ENCODE measurements at places on chromosomes 7 and 10.

- no peak for DNase-seq
Measured at GRCh38 chr10:792792-793100, 103.3 kb upstream of the DIP2C start.

DNA sequence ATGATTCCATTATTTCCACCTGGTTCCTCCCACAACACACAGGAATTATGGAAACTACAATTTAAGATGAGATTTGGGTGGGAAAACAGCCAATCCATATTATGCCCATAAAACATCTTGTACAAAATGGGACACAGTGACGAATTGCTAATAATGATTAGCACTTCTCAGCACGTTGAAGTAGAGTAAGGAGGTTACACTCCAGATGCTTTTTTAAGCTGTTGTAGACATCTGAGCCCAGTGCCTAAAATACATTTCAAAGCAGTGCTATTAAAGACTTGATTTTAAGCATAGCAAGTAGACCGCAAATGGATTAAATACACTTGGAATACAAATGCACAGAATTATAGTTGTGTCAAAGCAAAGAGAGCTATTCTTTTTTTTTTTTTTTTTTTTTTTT lies 105.9 kb downstream of the AASS start:
- DNase-seq = no peak

GRCh38 chr10:80787952-80788351 lies 250.2 kb downstream of the SH2D4B start:
- DNase-seq = no peak

GRCh38 chr7:71133232-71133622 lies 1.3 kb downstream of the GALNT17 start:
- no peak for DNase-seq

GRCh38 chr7:143000648-143001047 lies 26.3 kb downstream of the OR9A2 start:
- no peak for DNase-seq

DNA sequence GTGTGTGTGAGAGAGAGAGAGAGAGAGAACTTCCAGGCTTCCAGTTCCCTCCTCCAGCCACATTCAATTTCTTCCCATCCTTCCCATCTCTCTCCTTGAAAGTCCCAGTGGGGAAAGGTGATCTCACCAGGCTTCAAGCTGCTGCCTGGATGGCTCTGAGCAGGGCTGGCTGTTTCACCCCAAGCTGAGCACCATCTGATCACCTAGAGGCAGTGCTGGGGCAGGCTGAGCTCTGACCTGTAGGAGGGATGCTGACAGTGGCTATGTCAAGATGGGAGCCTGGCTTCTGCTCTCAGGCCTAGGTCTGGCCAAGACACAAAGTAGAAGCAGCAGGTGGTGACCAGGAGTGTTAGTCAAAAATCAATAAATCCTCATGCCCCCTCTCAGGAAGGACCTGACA lies 370.8 kb downstream of the PLXNA4 start:
- no peak for DNase-seq

GRCh38 chr7:81478664-81479063 lies 291.2 kb downstream of the HGF start:
- DNase-seq = no peak

- no peak for DNase-seq
Measured at GRCh38 chr7:148684289-148684830, 14.3 kb upstream of the CUL1 start.

DNA sequence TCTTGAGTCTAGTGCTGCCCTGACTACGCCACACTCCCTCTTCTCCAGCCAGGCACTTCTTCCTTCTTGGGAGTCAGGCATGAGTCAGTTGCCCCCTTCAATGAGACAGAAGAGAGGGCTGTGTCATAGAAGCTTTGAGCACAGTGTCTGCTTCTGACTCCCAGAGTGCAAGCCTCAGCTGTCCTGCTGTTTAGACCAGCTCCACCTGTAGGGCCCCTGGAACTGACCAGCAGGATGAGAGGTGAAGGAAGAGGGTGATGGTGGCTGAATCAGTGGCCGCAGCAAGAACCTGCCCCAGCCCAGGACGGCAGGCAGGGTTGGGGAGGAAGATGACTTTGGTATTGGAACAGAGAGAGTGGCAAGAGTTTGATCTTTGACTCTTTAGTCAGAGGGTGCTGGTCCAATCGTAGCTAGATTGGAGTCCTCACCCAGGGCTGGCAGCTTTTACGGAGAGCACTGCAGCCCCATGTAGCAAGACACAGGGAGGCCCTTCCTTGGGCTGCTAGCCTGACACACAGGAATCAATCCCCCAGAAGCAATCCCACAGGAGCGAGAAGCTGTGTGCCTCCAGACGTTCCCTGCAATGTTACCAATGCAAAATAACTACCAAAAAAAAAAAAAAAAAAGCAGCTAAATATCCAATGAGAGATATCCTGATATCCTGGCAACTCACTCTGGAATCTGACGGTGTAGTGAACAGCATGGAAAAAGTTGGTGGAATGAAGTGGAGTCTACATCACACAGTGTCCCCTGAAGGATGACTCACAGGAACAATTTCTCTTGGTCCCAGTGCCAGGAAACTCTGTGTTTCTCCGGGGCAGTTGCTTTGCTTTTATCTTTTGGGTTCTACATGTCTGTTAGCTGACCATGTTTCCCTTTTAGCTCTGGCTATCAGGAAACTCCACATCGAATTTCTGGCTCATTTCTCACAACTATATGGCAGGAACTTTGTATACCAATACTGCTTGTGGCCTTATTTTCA lies 6.9 kb downstream of the C10orf62 start:
- DNase-seq = no peak

GRCh38 chr7:13312307-13312706 lies 624.9 kb downstream of the ARL4A start:
- DNase-seq = no peak

- DNase-seq = no peak
Measured at GRCh38 chr7:96085953-96086352, 235.9 kb downstream of the SLC25A13 start.

DNA sequence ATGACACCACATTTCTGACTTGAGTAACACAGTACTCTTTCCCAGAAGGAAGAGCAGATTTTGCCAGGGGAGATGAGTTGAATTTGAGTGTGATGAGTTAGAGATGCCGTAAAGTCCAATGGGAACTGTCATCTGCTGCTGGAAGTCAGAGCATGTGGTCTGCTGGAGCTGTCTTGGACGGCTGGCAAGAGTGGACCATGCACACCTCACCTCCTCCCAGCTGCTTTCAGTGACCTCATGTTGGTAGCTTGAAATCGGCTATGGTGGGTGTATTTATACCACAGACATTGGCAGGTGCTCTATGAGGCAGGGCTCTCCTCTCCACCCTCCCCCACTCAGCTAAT lies 82.3 kb downstream of the COL13A1 start:
- DNase-seq = no peak

DNA sequence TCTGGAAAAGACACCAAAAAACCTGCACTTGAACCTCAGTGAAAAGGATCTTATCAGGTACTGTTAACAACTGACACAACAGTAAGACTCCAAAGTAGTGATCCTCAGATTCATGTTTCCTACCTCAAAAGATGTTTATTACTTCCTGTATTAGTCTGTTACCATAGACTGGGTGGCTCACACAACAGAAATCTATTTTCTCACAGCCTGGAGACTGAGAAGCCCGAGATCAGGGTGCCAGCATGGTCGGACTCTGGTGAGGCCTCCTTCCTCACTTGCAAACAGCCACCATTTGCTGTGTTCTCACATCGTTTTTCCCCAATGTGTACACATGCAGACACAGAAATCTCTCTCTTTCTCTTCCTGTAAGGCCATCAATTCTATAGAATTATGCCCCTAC lies 154.0 kb upstream of the THSD7A start:
- no peak for DNase-seq

DNA sequence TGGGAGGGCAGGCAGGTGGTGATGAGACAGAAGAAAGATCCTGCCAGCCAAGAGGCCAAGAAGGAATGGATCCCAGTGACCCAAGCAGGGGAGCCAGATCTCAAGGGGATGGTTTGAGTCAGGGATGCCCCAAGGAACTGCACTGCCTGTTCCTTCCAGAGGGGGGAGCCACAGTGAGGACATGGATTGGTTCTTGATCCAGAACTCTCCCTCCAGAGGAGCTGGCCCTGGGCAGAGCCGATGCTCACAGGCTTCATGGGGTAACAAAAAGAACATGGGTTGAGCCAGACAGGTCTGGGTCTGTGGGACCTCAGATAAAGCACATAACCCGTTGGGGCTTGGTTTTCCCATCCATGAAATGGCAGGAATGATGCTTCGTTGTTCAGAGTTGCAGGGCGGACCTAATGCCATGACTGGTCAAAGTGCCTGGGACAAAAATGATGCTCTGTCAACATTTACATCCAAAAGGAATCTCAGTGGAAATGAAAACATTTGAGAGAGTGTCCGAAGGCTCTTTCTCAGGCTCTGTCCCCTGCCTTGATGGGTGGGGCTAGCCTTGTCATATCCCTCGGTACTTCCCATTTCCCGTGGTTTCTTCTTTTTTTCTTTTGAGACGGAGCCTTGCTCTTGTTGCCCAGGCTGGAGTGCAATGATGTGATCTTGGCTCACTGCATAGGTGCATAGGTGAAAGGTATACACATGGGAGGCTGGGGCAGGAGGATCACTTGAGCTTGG lies 4.7 kb upstream of the DENND2A start:
- no peak for DNase-seq

DNA sequence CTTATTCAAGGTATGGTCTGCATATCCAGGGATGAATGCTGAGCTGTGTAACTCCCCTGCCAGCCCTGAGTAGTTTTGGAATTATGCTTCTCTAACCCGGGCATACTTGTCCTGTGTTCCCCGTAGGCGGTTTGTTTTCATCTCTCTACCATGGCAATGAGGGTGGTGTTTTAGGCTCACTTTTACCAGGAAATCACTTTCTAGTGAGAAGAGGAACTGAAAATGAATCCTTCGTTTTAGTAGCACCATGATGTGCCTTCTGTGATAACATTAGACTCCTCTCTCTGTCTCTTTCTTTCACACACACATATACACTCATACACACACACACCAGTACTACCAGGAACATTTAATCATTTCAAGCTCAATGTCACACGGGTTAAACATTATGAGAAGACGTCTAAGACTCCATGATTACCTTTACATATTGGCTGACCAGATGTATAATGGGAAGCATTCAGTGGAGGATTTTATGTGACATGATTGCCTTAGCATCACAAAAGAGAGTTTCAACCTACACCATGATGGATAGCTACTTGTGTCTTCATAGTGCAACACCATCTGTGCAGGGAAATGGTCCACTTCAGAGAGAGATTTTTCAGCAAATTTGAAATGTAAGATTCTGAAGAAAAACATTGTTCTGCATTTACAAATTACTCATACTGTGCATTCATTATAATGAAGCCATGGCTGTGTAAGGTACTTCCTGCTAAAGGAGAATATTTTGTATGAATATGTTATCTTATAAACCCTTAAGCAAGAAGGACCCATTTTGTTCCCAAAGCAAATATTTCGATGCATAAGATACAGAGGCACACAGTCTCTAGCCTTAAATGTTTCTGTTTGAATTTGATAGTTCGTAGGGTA lies 31.0 kb upstream of the PFKP start:
- no peak for DNase-seq

DNA sequence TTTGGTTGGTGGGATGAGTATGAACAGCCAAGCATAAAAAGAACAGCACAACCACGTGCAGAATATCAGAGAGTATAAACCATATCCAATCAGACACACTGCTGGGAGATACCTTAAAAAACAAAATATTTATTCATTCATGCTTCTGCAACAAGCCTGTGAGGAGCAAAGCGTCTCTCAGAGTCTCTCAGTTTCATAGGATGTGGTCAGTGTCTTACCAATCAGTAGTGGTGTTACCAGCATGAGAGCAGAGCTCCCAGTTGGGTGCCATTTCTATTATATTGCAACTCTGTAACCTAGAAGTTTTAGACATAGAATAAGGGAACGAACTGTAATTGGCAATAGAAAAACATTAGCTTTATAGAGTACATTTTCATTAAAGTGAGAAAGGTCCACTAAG lies 445.9 kb upstream of the LRRN3 start:
- DNase-seq = no peak

GRCh38 chr7:127782075-127782474 lies 130.1 kb downstream of the SND1 start:
- DNase-seq = no peak

DNA sequence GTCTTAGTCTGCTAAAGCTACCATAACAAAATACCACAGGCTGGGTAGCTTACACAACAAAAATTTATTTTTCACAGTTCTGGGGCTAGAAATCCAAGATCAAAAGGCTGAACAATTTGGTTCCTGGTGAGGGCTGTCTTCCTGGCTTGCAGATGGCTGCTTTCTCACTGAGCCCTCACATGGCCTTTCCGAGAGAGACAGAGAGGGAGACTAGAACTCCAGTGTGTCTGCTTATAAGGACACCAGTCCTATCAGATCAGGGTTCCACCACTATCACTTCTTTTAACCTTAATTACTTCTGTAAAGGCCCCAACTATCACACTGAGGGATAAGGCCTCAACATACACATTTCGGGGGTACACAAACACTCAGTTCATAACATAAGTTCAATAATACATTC lies 527.4 kb upstream of the VSTM2A start:
- DNase-seq = no peak

- DNase-seq = no peak
Measured at GRCh38 chr10:28801869-28802268, 124.5 kb downstream of the BAMBI start.

DNA sequence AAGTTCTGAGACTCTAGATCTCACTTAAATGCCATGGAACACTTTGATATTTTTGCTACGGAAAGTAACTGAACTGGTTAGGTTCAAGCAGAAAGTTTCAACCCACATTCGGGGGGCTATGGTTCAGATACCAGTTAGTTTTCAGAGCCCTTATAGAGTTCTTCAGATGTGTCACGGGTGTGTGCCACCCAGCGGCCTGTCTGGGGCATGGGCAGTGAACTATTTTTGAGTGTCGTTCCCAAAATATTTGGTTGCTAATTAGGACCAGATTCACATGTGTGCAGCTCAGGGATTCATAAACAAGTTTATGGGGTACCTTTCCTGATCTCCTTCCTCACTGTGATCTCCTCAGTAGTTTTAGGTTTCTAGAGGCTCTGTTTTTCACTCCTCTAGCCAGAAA lies 271.9 kb downstream of the C7orf25 start:
- DNase-seq = no peak

DNA sequence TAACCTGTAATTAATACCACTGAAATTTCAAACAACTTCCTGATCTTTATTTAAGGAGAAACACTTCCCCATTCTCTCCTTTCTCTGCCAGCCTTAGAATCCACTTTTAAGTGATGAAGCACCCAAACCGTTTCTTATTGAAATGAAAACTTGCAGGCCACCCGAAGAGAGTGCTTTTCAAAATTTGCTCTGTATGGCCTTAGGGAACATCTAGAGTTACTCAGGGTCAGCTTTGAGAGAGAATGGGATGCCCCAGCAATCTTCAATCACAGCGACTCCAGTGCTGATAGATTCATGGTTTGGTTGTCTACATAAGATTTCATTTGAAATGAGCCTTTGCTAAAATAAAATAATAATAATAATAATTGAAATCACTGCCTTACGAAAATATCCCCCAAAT lies 323.1 kb downstream of the PCLO start:
- DNase-seq = no peak

GRCh38 chr7:157678501-157678900 lies 341.7 kb downstream of the DNAJB6 start:
- no peak for DNase-seq

GRCh38 chr7:75921479-75921878 lies 6.5 kb downstream of the POR start:
- no peak for DNase-seq

All from activated T-cell treated with anti-CD3 and anti-CD28 coated beads, Interleukin-2, amount 50 U/mL, for 1 hour (primary cell).